ENCODE measurements at places on chromosomes 7 and 10.
A peak's percentile ranks its signal among the peaks of the same experiment; 100 is the strongest.

GRCh38 chr7:106792233-106792926 lies 72.7 kb upstream of the PIK3CG start:
- no peak for DNase-seq

DNA sequence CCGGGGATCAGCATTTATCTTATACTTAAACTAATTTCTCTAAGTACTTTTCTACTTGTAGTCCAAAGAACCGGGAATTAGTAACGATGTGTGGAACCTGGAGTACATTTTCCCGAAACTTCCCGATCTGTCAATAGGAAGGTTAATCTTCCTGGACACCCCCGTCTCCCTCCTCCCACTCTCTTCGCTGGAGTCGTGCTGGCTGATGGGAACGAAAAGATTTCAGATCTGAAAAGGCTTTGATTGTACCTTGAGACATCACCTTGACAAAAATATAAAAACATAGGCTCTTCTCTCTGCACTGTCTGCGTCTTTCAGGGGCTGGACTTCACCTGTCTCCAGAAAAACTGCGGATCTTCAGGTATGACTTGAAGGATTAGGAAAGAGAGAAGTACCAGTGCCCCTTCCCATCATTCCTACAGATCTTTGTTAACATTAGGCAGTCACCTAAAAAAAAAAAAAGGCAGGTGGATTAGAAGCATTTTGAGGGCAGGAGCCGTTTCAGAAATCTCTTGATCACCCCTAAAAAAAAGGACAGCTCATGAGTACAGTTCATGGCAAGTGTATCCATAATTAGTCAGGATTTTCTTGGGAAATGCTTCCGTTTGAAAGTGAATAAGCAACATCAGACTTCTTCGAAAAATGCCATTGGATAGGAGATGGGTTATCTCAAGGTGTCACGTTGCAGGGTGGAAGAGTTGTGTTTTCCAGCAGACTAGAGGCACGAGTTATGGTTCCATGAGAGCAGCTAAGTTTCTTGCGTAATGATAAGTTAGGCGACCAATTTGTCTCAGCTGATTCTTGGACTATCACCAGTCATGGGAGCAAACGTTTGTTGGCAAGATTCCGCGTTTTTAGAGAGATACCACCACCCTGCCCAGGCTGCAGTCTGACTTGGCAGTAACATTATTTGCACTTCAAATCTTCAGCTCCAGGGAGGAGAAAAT lies 7.8 kb upstream of the BAMBI start:
- DNase-seq = no peak

DNA sequence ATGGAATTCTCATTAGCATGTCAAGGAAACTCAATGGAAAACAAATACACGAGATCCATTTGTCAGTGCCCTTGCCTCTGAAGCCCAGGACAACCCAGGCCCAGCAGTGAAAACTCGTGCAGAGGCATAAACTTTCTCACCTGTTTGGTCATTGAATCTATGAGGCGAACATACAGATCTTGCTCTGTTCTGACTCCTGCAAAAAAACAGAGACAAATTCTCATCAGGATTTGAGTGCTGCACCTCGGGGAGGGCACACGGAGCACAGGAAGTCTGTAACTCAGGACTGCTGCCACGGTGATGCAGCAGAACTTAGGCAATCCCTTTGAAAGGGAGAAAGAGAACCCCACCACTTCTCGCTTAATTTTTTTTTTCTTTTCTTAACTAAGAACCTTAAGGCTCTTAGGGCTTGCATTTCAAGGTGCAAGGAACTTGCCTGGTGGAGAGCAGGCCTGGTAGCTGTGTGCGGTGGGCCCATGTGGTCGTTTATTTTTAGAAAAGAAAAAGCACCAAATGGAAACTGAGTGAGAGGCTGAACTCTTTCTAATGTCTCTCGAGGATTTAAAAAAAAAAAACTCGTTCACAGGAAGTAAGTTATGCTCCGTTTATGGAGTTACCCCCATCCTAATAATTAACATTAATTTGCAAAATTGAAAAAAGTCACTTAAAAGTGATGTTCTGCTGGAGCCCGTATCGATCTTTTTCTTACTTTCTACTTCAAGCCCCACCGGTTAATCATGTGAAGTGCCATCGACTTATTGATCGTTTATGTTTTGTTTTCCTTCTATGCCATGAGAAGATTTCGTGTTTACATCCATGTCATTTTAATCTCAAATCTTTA lies 1.8 kb downstream of the EBF3 start:
- no peak for DNase-seq

DNA sequence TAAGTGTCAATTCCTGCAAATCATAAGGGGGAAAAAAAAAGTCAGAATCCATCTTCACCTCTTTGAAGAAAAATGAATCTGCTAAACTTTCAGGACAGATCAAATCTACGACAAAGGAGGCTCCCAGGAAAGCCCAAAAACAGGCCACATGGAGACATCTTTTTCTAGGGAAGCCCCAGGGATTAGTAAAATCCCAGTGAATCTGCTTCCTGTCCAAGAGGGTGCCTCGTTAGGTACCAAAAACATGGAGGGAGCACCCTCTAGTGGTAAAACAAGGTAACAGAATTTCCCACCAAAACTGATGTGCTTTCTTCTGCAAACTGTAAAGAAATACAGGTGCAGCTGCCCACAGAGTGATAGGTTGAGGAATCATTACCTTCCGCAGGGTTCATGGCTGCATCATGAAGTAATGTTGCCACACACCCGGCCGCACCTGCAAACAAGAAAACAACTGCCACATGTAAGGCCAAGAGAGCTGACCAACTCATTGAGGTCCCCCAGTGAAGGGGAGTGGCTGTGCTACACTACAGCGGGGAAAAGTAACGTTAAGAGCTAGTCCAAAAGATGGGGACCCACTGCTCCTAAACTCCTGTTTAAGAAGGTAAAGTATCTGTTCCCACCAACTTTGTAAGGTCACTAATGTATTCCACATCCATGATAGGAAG lies 7.9 kb downstream of the SLC25A28 start:
- peak; percentile 16 for DNase-seq

DNA sequence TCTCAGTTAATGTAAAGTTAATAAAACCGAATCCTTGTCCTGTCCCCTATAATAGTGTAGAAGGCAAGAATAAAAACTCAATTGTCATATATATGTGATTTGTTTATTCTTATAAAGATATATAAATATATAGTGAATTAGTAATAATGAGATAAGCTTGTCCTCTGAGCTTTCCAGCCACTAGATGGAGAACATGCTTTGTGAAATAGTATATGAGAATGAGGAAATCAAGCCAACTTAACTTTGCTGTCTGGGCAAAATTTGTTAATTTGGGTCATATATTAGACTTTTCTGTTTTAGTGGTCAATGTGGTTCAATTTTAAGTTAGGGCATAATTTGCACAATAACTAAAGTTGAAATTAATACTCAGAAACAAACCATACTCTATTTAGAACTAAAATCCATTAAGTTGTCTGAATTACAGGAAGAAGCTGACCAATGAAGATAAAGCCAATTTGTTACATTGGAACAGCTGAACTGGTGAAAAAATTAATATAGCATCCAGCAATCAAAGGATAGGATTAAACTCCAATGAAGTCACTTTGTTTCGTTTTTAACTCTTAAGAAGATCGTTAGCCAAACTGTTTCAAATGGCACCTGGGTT lies 595.0 kb downstream of the ARL4A start:
- peak; percentile 14 for DNase-seq

GRCh38 chr10:112275512-112276245 lies 7.5 kb upstream of the TECTB start:
- DNase-seq = no peak

DNA sequence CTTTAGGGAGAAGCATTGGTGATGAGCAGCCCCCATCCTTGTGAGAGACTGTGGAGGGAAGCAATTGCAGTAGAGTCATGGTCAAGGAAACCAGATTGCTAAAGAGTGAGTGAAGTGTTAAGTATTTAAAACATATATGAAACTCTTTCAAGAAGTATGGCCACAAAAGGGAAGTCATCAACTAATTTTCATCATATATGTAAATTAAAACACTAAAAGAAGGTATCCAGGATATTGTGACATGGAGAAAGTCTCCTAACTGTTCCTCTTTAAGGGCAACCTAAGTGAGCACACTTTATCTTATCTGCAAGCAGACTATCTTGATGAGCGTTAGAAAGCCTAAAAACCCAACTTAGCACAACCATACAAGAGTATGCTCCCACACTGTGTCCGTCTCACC lies 69.7 kb downstream of the CD36 start:
- no peak for DNase-seq

DNA sequence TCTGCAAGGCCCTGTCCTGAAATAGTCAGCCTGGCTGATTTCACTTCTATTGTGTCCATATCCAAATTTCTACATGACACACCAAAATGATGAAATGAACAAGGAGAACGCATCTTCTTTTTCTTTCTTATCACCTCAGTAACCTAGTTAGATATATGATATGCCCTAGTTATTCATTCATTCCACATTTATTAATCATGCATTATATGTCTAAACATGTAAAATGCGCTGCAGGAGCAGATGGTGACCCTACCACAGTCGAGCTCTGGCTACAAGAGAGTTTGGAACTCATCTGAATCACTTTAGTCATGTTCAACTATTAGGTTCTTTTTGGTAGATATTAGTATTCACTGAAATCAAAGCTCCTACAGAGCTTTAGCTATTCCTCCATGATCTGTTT lies 31.8 kb upstream of the VPS41 start:
- DNase-seq = no peak

DNA sequence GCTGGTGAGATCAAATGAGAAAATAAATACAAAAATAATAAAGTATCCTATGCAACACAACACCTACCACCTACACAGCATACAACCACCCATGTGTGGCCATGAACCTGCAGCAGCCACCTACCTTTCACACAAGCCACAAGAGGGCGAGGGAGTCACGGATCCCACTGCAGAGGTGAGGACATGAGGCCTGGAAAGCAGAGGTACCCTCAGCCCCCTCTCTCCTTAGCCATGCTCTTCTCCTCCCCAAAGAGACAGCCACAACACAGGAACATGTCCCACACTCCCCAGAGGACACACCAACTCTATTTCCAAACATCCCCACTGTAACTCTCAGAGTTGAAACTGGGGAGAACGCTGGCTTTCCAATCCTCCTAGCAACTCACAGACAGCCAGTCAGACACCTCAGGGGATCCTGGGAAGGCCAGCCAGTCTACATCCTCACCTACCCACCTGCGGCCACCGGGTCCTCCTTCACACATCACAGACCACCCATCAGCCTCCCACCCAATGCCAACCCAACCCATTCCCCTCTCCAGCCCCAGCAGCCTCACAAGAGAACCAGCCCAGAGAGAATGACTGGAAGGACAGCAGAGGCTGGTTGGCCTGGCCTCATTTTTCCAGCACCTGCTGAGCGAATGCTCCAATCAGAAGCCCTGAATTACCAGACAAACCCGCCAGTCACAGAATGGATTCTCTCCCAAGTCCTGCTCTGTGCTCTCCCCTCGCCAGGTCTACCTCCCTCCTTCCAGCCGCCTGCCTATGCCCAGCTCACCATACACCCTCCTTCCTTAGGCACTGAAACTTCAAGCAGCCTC lies 18.4 kb downstream of the DLG5 start:
- no peak for DNase-seq

DNA sequence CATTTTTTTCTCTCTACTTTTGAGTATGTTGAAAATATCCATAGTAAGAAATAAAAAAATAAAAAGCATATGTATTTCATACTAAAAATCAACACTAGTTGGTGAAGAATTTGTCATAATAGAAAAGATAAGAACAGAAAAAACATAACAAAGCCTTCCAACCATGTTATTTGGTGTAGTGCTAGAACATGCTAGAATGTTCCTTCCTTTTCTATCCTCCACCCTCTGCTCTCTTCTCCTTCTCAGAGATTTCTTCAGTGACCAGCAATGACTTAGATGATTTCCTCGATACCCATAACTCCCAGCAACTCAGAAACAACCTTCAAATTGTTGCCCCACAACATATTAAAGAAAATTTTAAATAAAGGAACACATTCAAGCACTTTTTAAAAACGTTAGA lies 2.6 kb downstream of the ZC3HAV1 start:
- no peak for DNase-seq

- no peak for DNase-seq
Observed at GRCh38 chr7:959271-959670, 4.8 kb upstream of the ADAP1 start.

DNA sequence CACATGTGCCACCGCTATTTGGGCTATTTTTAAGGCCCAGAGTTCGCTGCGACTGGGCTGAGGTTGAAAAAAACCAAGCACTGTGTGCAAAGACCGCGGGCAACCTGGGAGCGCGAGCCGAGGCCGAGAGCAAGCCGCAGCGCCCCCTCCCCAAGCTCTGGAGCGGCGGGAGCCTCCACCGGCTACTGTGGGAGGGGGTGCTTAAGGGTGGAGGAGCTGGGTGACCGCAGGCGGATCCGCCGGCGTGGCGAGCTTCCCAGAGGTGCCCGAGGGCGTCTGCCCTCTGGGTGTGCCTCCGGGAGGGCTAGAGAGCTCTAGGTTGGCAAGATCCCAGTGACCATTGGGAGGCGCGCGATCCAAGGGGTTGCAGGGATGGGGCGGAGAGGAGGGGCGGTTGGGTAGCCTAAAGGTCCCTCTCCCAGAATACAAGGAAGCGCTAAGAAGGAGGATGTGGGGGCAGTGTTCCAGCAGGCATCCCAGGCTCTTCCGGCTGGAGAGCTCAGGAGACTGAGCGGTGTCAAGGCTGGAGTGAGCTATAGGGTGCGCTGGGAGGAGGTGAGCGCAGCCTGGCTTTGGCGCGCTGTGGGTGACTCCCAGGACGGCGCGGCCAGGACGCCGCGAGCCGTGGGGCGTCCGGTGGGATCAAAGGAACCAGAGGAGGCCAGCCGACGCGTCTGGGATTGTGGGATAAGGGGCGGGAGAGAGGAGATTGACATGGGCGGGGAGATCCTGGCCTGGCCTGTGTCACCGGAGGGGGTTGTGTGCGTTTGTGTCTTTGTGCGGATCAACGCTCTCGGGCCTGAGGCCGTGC lies 8.0 kb downstream of the DLX5 start:
- peak; percentile 43 for DNase-seq

- no peak for DNase-seq
Observed at GRCh38 chr7:49433794-49434193, 339.6 kb upstream of the VWC2 start.

DNA sequence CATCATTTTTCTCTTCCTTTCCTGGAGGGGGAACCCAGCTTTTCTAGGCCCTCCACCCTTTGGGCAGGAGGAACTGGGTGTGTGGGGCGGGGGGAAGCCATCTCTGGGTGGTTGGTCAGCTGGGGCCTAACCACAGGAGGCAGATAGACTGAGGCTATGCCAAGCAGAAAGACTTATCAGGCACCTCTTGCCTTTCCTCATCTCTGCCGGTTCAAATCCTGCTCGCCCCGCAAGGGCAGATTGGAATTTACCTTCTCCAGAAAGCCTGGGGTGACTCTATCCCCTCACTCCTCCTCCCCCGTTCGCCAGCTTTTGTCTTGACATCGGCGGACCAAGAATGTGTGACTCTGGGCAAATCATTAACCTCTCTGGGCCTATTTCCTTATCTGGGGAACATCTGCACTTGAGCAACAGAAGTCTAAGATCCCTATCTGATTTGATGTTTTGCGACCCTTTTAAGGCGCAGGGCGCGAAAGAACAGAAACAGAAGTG lies 584 bp upstream of the GARS1 start:
- DNase-seq = no peak

GRCh38 chr10:69573056-69573806 lies at the start of gene NEUROG3:
TSS of gene NEUROG3 (minus strand) at chr10:69573422. CDS start at chr10:69573043, 379 bp downstream.
- DNase-seq = no peak

Data from NCI-H2107 (cell line).